ENCODE measurements at places on chromosomes 2 and 18.

DNA sequence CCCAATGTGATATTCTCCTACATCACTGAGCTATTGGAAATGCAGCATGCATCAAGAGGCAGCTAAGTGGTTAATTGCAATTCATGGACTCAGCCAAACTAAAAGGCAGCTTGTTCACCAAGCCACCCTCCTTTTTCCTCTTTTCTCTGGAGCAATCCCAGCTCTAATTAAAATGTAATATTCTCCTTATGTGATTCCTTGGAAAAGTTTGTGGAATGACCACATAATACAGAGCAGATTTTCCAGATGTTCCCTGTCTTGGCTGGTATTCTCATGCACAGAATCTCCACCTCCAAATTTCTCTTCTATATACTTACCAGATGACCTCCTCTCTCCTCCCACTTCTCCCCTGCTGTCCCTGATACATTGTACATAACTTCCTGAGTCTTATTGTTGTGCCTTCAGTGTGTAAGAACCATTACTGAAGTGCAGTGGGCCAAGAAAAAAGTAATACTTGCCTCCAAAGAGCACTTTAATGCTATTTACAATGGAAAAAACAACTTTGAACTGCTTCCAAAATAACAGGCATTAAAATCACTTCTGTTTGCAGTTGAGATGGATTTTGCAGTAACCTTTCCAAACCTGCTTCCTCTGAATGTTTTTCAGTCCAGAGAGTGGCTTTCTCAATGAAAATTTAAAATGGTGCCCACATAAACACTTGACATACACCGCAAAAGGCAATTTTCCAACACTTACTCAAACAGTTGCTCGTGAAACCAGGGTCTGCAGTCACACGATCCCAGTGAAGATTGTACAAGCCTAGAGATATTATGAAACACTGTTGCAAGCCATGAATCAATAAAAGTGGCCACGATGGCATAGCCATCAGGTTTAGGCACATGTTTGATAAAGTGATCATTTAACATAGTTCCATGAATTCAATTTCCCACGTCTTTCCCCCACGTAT, 258.0 kb downstream of the MTX2 start:
- H3K4me1 ChIP-seq = no peaks in the 10 kb centered on the region
- H3K27me3 ChIP-seq = peaks cover 8% of the 10 kb centered on the region
- H3K36me3 ChIP-seq = no peaks in the 10 kb centered on the region
- no peak for DNase-seq
- no peak overlapping the region for H3K27ac ChIP-seq

- H3K4me1 ChIP-seq = no peaks in the 10 kb centered on the region
- no peak for DNase-seq
- peaks cover 3% of the 10 kb centered on the region for H3K27me3 ChIP-seq
- H3K4me3 ChIP-seq = no peak overlapping the region
- H3K36me3 ChIP-seq = no peaks in the 10 kb centered on the region
- no peak overlapping the region for H3K27ac ChIP-seq
Observed at GRCh38 chr2:70344195-70344594, 42.3 kb upstream of the FAM136A start.

DNA sequence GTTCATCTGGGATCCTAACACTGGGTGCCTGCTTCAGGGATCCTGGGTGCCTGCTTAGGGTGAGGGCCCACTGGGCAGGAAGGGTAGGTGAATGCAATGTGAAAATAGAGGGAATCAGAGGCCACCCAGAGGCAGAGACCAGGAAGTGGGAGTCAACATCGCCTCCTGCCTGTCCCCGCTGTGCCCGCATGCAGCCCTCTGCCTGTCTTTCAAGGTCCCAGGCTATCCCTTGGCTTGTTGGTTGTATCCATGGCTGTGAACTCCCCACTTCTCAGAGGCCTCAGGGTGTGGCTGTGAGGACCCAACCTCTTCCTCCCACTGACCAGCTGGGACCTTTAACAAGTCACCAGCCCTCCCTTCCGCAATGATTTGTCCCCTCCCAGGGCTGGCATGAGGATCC, 26.5 kb downstream of the PSD4 start:
- no peak overlapping the region for H3K27ac ChIP-seq
- peaks cover 3% of the 10 kb centered on the region for H3K4me1 ChIP-seq
- H3K27me3 ChIP-seq = no peaks in the 10 kb centered on the region
- no peak for DNase-seq
- no peak overlapping the region for H3K4me3 ChIP-seq

DNA sequence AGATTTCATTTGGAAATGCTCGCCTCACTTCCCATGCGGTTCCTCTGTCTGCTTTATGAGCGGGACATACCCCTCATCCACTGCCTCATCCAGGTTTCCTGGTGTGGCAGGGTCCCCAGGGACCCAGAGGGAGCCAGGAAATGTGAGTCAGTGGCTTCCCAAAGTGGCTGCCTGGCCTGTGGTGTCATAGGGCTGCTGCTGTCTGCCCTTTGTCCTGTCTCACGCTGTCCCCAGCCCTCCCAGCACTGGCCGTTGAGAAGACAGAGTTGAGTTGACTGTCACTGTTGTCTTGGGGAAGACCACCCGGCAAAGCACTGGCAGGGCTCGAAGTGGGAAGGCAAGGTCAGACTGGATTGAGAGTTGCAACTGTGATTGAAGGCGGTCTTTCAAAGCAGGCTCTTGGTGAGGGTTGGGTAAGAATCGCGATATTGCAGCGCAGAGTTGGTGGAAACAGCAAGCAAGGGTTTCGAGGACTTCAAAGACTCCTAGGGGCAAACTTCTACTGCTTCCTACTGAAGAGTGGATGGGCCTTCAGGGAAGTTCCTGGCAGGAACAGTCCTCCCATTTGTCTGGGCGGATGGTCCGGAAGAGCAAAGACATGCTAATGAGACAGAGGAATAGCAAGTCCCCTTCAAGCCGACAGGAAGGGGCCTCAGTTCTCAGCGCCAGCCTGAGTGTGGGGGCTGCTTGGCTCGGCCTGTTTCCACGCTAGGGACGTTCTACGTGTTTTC, 33.9 kb downstream of the RAB31 start:
- H3K27me3 ChIP-seq = no peaks in the 10 kb centered on the region
- DNase-seq = no peak
- H3K36me3 ChIP-seq = no peaks in the 10 kb centered on the region

GRCh38 chr18:54229421-54230059, 5.1 kb upstream of the MBD2 start:
- no peaks in the 10 kb centered on the region for H3K36me3 ChIP-seq
- no peak for DNase-seq
- H3K27ac ChIP-seq = no peak overlapping the region
- no peaks in the 10 kb centered on the region for H3K4me1 ChIP-seq
